Stimulated activated CD4-positive, alpha-beta T cell treated with anti-CD3 and anti-CD28 coated beads, Interleukin-12 subunit alpha, Interleukin-12 subunit beta, amount 100 ng/mL, for 24 hours (primary cell): ENCODE measurements at places on chromosomes 1 and 21.

- DNase-seq: no peak
Measured at GRCh38 chr1:172279939-172280636, 140.4 kb upstream of the C1orf105 start.

GRCh38 chr1:96424877-96425276 is 296.7 kb upstream of the PTBP2 start:
- no peak for DNase-seq

DNA sequence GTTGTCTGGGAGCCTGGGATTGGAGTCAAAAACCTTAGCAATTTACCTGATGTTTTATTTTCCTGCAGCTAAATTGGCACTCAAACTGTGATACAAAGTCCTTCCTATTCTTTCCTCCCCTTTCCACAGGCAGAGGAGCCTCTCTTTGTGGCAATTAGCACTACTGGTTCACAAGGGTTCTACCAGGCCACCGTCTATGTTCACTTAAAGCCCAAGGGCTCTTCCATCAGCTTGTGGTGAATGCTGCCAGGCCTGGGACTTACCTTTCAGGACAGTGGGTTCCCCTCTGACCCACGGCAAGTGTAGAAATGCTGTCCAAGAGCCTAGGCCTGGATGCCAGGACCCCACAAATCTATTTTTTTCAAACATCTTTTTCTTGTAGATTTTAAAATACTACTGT is 251.9 kb upstream of the B3GALT2 start:
- no peak for DNase-seq

DNA sequence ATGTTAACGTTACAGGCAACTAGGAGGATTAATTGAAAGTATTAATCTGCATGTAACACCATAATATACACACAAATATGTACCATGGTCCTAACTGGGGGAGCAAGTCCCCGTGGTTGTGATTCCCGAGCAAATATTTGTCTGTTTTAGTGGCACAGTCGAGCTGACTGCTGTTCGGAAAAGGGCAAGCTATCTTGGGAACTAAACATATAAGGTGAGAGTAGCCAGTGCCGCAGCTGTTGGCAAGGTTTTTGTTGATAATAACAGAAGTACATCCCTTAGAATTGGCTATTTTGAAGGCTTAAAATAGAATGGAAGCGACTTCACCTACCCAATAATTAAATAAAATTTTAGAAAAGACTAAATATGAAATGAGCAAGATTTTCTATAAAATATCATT is 45.5 kb downstream of the UCHL5 start:
- no peak for DNase-seq

- DNase-seq: no peak
Measured at GRCh38 chr1:8589571-8589970, 227.9 kb downstream of the RERE start.

- DNase-seq: no peak
Measured at GRCh38 chr1:31701091-31701736, 2.6 kb downstream of the COL16A1 start.
